Stimulated activated CD8-positive, alpha-beta memory T cell treated with anti-CD3 and anti-CD28 coated beads, Interleukin-7, amount 100 ng/mL, for 1 hour (primary cell): ENCODE measurements at places on chromosomes 12 and 14.

GRCh38 chr14:42110167-42110566 lies 503.5 kb downstream of the LRFN5 start:
- DNase-seq: no peak

GRCh38 chr14:53509276-53510244 lies 356.4 kb upstream of the DDHD1 start:
- DNase-seq: no peak

DNA sequence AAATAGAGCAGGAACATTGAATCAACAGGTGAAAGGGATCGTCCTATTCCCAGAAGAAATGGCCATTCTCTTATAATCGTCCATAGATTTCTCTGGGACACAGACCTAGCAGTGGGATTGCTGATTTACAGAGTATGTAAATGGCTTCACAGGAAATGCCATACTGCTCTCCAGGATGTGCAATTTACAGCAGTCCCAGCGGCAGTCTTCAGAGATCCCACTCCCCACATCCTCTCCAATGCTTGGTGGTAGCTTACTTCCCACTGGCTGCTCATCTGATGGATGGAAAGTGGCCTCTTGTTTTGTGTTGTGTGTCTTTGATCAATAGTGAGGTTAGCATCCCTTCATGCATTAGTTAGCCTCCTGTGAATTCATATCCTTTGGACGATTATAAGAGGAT lies 58.1 kb upstream of the PRMT8 start:
- no peak for DNase-seq

DNA sequence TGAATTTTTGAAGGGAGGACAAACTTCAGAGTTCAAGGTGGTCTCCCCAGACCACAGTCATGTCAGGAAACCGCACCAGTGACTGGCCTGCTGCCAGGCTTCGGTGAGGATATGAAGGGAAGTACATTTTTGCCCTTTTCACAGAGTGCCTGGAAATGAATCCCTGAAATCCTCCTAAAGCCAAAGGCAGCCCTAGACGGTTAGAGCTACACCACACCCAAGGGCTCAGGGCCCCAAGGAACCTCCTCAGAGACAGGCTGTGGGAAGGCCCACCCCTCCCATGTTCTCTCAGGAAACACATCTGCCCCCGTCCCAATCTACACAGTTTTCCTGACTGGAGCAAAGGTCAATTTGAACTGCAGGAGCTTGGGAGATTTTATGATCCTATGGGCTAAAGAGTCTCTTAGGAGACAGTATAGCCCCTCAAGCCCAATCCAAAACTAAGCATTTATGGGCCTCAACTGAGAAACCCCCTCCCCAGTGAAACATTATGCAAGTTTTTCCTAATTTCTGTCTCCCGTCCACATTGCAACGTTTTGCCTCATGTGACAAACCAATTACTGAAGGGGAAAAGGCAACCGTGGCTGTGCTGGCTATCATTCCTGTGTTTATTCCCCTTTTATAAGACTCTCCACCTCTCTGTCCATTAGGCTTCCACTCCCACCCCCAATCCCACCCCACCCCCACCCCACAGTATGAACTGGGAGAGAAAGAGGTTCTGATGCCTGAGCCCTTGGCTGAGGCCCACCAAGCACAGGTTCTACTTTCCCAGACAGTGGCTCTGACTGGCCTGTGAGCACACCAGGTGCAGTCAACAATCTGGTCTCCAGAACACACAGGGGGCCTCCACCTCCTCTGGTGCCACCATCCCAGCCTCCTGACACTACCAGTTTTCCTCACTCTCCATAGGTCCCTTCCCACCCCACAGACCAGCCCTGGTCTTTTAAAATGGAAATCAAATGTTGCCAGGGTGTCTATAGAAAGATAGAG lies 9.6 kb upstream of the RNASE1 start:
- no peak for DNase-seq

DNA sequence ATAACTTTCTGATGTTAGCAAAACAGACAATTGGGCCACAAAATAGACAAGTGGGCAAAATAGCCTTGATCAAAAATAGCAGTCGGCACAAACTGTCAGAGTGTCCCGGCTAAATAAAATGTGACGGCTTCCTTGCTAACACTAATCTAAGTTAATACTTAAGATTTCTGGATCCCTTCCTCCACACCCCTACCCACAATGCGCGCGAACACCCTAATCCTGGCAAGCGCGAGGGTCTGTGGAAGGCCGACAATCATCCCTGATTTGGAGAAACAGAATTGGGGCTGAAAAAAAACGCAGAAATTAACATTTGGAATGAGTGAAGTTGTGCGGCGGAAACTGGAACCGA lies 489 bp downstream of the CEP290 start:
- DNase-seq: no peak

DNA sequence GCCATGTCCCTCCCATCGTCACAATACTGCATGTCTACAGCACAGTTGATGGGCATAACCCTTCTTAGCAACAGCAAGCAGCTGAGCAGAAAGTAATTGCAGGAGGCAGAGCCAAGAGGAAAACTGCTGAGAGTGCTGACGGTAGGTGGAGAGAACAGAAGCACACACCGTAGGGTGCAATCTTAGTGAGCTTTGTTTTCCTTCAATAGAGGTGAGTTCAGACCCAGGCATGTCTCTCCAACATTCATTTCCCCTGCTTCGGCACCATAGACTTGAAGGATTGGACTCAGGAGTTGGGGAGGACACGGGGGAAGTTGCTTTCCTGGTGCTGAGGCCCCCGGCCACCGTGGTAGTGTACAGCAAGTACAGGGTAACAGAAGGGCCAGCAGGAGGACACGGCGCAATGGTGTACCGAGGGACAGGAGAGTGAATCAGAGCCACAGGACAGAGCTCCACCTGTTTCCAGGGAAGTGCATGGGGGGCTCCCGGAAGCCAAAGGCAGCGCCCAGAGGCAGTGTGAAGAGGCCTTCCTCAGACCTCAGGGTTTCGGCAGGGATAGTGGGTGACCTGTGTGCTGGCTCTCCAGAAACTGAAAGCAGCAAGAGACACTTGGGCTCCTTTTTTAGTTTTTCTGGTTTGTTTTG lies 36.3 kb upstream of the SINHCAF start:
- DNase-seq: no peak

GRCh38 chr12:26106347-26106746 lies 18.5 kb downstream of the BHLHE41 start:
- DNase-seq: no peak

- no peak for DNase-seq
These were observed 29.5 kb downstream of the CACNA1C start for GRCh38 chr12:2082321-2082720.

DNA sequence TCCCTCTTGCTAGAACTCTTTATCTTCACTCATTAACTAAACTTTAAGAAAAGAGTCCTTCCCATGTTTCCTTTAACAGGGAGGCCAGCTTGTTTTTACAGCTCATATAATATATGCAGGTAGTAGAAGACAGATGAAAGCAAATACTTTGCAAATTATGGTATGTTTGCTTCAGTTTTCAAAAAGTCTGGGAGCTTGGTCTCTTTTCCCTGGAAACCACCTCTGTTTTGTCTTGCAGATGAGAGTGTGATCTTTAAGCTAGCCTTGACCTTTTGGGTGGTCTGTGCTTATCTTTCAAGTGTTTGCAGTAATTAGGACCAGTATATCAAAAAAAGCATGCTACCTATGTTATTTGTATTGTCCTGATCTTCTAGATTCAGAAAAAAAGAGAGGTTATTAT lies 62.7 kb downstream of the ERC1 start:
- no peak for DNase-seq

- no peak for DNase-seq
These were observed 91.2 kb downstream of the GXYLT1 start for GRCh38 chr12:42053456-42053855.

GRCh38 chr14:103520657-103521437 lies 1.8 kb downstream of the CKB start:
- peak; percentile 21 for DNase-seq

- DNase-seq: no peak
These were observed 216.2 kb downstream of the ZFP36L1 start for GRCh38 chr14:68576496-68577244.

- no peak for DNase-seq
These were observed 338.5 kb upstream of the FKBP4 start for GRCh38 chr12:2456122-2456812.

DNA sequence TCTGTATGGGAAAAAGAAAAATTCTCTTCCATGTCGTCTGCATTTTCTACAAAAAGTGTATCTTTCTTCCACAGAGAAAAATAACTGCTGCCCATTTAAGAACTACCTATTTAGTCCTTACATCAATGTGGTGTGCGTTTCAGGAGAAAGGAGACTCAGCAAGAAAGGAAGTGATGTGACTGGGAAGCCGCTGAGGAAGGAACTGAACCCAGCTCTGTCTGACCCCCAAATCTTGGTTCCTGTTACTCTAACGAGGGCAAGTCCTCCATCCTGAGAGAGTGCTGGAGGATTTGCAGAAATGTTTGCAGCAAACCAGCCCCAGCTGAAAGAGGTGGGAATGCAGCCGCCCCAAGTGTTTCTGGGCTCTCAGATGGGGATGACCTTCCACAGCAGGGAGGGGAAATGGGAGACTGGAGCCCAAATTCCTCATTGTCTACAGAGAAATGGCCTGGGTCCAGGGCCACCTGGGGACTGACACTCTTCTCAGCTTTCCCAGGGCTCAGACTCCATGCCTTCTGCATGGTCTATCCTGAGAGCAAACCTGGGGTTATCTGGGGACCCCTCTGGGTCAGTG lies 6.7 kb upstream of the MLEC start:
- DNase-seq: no peak

GRCh38 chr12:58750484-58750883 lies 169.8 kb downstream of the LRIG3 start:
- DNase-seq: no peak
